ENCODE measurements at places on chromosomes 2 and 18.

DNA sequence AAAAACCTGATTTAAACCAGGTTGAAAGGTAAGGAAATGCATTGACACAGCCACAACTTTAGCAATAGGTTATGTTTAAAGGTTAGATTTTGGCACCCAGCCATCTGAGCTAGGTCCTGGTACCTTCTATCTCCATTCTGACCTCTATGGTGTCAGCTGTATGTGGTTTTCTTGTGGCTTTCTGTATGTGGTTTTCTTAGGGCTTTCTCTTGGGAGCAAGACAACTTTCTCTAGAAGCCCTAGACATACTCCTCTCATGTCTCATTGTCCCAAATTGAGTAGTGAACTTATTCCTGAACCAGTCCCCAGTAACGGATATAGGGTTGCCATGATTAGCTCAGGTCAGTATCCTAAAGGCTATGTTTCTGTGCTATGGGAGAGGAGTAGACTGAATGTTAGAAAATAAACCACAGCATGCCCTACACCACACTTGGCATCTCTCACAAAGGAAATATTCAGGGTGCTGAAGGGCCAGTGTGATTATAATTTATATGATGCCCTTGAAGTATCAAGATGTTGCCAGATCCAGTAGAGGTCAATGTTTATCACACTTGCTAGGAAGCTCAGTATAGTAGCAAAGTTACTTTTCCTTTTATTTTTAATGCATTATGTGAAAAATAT lies 176.1 kb downstream of the CAPN13 start:
- DNase-seq: peak; percentile 46

- DNase-seq: no peak
These were observed 1091.2 kb upstream of the LRRTM1 start for GRCh38 chr2:81395746-81396145.

GRCh38 chr2:230575642-230576324 lies 136.9 kb upstream of the CAB39 start:
- DNase-seq: no peak

- DNase-seq: peak; percentile 65
These were observed at the start of gene TNFAIP6 for GRCh38 chr2:151357359-151357758. TSS of gene TNFAIP6 (plus strand) at chr2:151357592. CDS start at chr2:151357667, 75 bp downstream.

GRCh38 chr18:52152036-52152435 lies 188.0 kb upstream of the DCC start:
- DNase-seq: no peak

DNA sequence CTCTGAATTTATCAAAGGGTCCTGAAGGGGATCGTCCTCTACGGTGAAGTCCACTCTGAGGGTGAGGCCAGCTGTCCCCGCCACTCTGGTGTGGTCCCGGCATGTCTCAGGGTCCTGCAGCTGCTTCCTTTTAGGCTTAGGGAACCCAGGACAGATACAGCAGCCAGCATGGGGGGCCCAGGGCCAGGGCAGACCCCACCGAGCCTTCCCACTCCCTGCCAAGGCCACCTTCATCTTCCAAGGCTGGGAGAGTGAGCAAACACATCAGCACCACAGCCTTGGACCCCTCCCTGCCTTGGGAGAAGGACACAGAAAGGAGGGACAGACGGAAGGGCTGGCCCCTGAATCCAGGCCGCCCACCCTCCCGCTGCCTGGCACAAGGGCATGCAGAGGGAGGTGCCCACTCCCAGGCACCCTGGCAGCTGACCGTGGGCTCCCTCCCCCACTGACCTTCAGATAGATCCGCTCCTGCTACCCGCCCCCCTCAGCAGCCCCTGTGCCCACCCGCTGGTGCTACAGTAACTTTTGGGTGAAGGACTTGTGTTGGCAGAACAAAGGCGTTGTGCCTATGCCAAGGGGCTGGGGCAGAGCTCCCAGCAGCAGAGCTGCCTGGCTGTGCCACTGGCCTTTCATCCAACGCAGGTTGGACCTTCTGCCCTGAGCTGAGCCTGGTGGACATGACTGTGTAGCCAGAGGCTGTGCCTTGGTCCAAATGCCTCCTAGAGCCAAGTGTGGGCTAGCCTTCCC lies 7.6 kb downstream of the CYP26B1 start:
- DNase-seq: no peak

Measured in NCI-H226 (cell line).